Natural killer cell treated with Interleukin-12 subunit alpha and Interleukin-12 subunit beta and Interleukin-15 and Interleukin-18, amount 100 ng/mL, for 72 hours (primary cell): ENCODE measurements at places on chromosomes 5 and 9. TPM values are rescaled to one million over a fixed set of nuclear protein-coding genes. Genes with fewer than 3 reads are reported as not detected.

Gene SLIT3
- total RNA-seq, result 0.14 TPM

Gene CCNI2
- total RNA-seq, result 3.9 TPM

Gene AFAP1L1
- 0.33 TPM for total RNA-seq

Gene ECSCR
- not detected for total RNA-seq

Gene IL9
- total RNA-seq, result 0.52 TPM

Gene GDA
- not detected for total RNA-seq

Gene SV2C
- total RNA-seq, result 0.06 TPM

Gene PCDHGB6
- 1.1 TPM for total RNA-seq

Gene DAPK1
- total RNA-seq, result 31.7 TPM

DNA sequence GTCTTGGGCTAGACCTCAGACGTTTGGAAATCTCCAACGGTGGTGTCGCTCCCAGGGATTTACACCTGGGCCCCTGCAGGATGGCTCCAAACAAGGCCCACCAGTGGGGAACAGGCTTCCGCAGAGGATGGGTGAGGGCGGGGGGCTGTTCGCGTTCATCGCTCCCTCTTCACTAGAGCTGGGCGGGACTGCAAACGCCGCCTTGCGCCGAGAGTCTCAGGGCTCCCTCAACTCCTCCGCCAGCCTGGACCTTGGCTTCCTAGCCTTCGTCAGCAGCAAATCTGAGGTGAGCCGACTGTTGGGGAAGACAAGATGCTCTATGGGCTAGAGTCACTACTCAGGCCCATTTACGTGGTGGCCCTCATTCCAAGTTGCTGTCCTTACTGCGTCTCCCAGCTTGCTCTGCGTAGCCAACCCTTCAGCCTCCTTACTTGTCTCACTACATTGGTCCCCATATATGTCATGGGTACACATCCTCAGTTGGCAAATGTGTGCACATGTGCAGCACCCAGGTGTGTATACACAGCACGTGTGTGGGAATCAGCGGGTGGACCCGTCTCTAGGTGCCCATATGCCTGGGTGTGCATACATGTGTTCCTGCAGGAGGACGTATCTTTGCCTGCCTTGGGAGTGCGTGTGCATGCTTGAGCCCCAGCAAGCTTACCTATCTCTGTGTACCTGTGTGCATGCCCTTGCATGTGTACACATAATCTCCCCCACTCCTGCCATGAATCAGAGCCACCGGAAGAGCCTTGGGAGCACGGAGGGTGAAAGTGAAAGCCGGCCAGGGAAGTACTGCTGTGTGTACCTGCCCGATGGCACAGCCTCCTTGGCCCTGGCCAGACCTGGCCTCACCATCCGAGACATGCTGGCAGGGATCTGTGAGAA, 10.5 kb downstream of the RGS14 start:
- no peak for DNase-seq
- no peaks in the 10 kb centered on the region for H3K27me3 ChIP-seq
- H3K36me3 ChIP-seq, result peaks cover 6% of the 10 kb centered on the region
- no peak overlapping the region for H3K4me3 ChIP-seq
- H3K4me1 ChIP-seq, result peaks cover 42% of the 10 kb centered on the region

DNA sequence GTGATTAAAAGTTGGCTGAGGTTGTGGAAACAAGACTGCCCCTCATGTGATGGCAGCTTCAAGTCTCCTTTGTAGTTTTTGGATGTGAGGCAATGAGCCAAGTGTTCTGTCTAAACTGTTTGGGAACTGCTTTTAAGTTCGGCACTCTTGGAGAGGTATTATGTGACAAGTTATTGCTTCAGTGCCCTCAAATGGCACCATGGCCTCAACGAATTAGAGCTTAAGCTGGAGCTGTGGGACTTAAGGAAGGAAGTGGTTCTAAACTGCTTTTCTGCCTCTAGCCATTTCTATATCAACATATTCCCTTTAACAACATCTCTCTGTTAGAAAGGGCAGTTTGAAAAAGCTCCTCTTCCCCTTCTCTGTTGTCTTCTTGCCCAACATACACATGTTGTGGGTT, 227.7 kb downstream of the RFK start:
- no peak for DNase-seq
- no peaks in the 10 kb centered on the region for H3K4me1 ChIP-seq
- no peak overlapping the region for H3K27ac ChIP-seq
- no peak overlapping the region for H3K4me3 ChIP-seq

GRCh38 chr9:129875687-129876395, 40.6 kb downstream of the USP20 start:
- no peaks in the 10 kb centered on the region for H3K27me3 ChIP-seq
- no peak overlapping the region for H3K4me3 ChIP-seq
- no peaks in the 10 kb centered on the region for H3K36me3 ChIP-seq
- H3K27ac ChIP-seq, result no peak overlapping the region
- no peak for DNase-seq

DNA sequence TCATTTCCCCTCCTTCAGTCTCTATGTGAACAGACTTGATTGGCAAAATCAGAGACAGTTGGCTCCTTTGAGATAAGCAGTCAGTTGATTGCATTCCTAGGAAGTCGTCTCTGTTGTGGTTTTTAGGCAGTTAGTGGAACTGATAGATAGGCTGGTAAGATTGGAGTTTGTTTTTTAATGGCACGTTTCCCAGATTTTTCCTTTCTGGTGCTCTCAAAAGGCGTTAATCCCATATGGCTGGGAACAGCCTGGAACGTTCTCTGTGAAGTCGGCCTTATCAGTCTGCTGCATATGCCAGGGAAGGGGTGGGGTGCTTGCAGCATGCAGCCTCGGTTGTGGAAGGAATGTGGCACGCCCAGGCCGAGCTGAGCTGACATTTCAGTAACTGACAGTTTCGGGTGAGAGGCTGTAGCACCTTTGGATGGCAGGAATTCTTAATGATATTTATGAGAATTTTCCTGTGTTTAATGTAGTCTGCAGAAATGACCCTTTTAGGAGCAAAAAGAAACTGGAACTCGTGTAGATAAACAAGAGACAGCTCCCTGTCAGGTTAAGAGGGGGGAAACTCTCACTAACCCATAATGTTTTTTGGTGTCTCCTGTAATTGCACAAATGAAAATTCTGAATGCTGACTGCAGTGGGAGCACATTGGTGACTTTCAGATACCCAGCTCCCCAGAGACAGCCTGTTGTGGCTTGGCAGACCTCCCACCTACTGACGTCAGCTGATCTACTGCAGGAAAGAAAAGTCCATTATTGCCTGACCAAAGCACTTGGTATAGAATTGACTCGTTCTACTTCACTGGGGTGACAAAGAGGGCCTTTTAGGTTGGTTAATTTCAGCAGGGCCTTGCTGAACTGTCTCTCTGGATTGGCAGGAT, 6.3 kb downstream of the SPTAN1 start:
- no peaks in the 10 kb centered on the region for H3K36me3 ChIP-seq
- no peaks in the 10 kb centered on the region for H3K27me3 ChIP-seq
- peaks cover 30% of the 10 kb centered on the region for H3K4me1 ChIP-seq

GRCh38 chr9:3836011-3836410, 310.2 kb upstream of the RFX3 start:
- H3K4me1 ChIP-seq, result no peaks in the 10 kb centered on the region
- no peak overlapping the region for H3K27ac ChIP-seq
- no peaks in the 10 kb centered on the region for H3K36me3 ChIP-seq
- no peak for DNase-seq

DNA sequence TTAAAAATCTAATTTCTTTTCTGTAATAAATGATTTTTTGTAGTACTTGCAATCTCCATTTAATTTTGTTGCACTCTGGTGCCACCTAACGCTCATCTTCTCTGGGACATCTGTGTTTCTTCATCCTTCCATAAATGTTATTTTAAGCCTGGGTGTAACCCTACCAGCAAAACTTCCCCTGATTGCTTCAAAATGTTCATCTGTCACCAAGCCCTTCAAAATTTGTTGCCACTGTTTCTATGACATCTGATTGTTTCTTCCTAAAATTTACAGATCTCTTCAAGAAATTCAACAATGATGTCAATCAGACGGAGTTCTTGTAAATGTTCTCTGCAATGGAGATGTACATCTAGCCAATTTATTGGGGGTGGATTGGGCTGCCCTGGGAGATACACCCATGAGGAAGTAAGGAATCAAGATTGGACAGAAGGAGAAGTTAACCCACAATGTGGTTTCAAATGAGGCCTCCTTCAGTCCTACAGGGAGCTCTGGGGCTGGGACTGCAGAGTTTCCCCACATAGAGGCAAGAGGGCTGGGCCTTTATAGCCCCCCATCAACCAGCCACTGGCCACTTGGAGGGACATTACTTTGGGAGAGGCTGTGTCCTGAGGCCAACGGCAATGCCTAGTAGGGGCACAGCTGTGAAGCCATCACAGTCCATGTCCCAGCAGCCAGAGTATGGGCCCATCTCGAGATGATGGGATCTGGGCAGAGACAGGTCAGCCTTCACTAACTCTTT, 23.3 kb downstream of the MCTP1 start:
- no peak overlapping the region for H3K27ac ChIP-seq
- H3K36me3 ChIP-seq, result no peaks in the 10 kb centered on the region
- no peak for DNase-seq
- no peak overlapping the region for H3K4me3 ChIP-seq

DNA sequence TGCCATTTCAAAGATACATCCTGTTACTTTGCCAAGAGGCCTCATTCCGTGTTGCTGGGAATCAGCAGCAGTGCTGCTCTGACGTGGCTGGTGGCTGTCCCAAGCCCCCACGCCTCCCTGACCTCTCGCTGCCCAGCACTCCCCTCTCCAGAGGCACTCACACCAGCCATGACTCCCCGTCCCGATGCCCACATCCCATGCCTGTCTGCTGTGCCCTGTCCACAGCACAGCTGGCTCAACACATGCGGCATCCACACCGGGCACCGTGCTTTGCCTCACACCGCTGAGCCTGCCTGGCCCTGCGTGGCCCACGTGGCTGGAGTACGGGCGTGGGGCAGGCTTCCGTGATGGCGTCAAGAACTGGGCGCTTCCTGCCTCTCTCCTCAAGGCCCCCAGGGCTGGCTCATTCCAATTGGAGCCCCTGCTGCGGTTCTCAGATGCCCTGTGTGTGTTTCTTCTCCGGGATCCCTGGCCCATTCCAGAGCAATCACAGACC, 7.8 kb upstream of the LCN1 start:
- no peak overlapping the region for H3K27ac ChIP-seq
- no peak for DNase-seq
- no peak overlapping the region for H3K4me3 ChIP-seq
- peaks cover 8% of the 10 kb centered on the region for H3K36me3 ChIP-seq
- peaks cover 4% of the 10 kb centered on the region for H3K4me1 ChIP-seq
- peaks cover 9% of the 10 kb centered on the region for H3K27me3 ChIP-seq

DNA sequence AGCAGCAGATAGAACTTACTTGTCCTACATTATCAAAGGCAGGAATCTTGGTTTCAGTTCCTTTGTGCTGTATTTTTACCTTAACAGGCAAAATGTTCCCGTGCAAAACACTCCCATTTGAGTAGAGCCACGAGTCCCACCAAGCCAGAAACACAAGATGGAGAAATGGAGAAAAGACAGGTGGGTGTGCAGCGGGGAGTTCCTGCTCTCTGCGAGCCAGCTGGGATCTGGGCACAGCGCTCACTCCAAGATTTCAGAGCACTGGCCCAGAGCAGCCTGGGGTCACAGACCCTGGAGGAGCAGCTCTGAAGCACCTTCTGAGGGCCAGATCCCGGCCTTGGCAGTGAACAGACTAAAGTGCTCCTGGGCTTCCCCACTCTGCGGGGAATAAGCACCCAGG, 2.9 kb downstream of the UCK1 start:
- no peaks in the 10 kb centered on the region for H3K27me3 ChIP-seq
- H3K4me3 ChIP-seq, result peak overlapping the region; percentile 34
- peaks cover 4% of the 10 kb centered on the region for H3K36me3 ChIP-seq
- DNase-seq, result no peak

- peaks cover 21% of the 10 kb centered on the region for H3K36me3 ChIP-seq
- DNase-seq, result no peak
- H3K27me3 ChIP-seq, result no peaks in the 10 kb centered on the region
- peaks cover 52% of the 10 kb centered on the region for H3K4me1 ChIP-seq
- peak overlapping the region; percentile 95 for H3K27ac ChIP-seq
These were observed 1.8 kb downstream of the ZFAND5 start for GRCh38 chr9:72363236-72363635.

GRCh38 chr9:121398374-121398773, 28.3 kb upstream of the STOM start:
- DNase-seq, result no peak
- no peaks in the 10 kb centered on the region for H3K27me3 ChIP-seq
- H3K27ac ChIP-seq, result no peak overlapping the region
- peaks cover 4% of the 10 kb centered on the region for H3K36me3 ChIP-seq
- H3K4me1 ChIP-seq, result peaks cover 25% of the 10 kb centered on the region
- H3K4me3 ChIP-seq, result no peak overlapping the region

DNA sequence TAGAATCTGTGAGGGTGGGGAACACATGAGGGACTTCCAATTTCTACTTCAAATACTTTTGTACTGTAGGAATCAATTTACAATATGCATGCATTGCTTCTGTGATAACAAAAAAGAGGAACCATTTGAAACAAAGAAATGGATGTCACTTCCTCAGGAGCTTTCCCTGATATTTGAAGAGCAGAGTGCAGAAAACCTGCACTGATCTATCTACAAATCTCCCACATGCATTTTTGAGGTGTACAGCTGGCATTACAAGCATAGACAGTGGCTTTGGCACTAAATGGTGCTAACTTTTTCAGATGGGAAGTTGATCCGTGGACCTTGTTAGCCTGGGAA, 27.7 kb downstream of the YIPF5 start:
- H3K4me3 ChIP-seq, result no peak overlapping the region
- no peaks in the 10 kb centered on the region for H3K4me1 ChIP-seq
- no peak overlapping the region for H3K27ac ChIP-seq

GRCh38 chr9:104969116-104969515, 41.2 kb upstream of the ABCA1 start:
- no peaks in the 10 kb centered on the region for H3K36me3 ChIP-seq
- DNase-seq, result no peak
- H3K27me3 ChIP-seq, result peaks cover 16% of the 10 kb centered on the region
- peak overlapping the region; percentile 96 for H3K4me3 ChIP-seq

- no peak overlapping the region for H3K27ac ChIP-seq
- H3K4me1 ChIP-seq, result peaks cover 11% of the 10 kb centered on the region
- H3K27me3 ChIP-seq, result peaks cover 38% of the 10 kb centered on the region
- DNase-seq, result no peak
- H3K4me3 ChIP-seq, result no peak overlapping the region
- H3K36me3 ChIP-seq, result no peaks in the 10 kb centered on the region
These were observed 88.4 kb downstream of the AK8 start for GRCh38 chr9:132789719-132790118.

DNA sequence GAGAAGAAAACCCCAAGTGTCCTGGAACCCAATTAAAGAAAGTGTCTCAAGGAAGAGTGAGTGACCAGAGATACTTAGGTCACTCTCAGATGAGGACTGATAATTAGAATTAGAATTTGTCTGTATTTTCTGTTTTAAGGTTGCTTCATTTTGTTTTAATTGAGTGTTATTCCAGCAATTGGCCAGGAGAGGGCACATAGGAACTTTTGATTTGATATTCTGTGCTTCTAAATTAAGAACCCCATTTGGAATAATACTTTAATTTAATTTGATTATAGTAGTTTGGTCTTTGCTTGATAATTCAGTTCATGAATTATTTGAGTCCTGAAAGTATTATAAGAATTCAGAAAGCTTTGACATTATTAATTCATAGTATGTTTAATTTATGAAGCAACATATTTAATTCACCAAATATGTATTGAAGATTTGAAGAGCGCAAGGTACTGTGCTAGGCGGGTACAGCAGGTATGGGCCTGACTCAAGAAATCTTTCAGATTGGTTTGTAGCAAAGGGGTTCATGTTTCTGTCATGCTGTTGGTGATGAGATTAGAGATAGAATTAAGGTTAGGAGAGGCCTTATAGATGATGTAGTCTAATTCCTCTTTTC, 4.9 kb downstream of the MRPL22 start:
- H3K36me3 ChIP-seq, result peaks cover 13% of the 10 kb centered on the region
- H3K4me3 ChIP-seq, result no peak overlapping the region
- no peak overlapping the region for H3K27ac ChIP-seq
- no peak for DNase-seq

GRCh38 chr9:37549527-37549926, 26.7 kb downstream of the FBXO10 start:
- no peaks in the 10 kb centered on the region for H3K36me3 ChIP-seq
- H3K27me3 ChIP-seq, result no peaks in the 10 kb centered on the region
- no peak for DNase-seq
- no peaks in the 10 kb centered on the region for H3K4me1 ChIP-seq
